Lung (tissue), 17 donors: ENCODE measurements at places on chromosomes 11 and 22. TPM values are rescaled to one million over a fixed set of nuclear protein-coding genes. Genes with fewer than 3 reads are reported as not detected.

DNA sequence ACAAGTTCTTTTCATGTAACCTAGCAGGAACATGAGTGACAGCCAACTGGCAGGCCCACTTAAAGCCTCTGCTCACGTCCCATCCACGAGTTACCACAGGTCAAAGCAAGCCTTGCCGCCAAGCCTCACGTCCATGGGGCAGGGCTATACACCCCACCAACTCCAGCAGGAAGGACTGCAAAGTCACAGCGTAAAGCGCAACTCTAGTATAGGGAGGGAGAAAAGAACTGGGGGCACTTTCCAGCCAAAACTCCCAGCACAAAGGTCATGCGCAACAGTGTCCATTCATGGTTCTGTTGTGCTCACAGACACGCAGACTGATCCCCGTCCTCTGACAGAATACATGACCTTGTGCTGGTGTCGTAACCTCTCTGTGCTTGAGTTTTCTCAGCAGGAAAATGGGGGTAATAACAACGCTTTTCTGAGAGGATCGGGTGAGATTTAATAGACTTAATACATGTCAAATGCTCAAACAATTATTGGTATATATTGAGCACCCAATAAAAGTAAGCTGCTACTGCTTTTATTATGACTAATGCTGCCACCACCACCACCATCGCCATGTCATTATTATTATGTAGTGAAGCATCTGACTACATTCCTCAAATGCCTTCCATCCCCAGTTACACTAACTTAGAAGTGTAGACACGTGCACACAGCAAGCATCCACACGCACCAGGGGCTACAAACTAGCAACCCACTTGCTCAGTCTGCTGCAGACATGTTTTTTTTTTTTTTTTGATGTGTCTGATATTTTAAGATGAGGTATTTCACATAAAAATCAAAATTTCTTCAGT is 104.4 kb upstream of the PARVA start:
- DNase-seq: no peak

Gene UBE4A
- 14.9 TPM for polyA plus RNA-seq

GRCh38 chr11:113603277-113604059 is 102.6 kb downstream of the TMPRSS5 start:
- DNase-seq: peak; percentile 27

Gene MS4A4E
- polyA plus RNA-seq: 0.33 TPM

Gene OR4A16
- not detected for polyA plus RNA-seq
